Sigmoid colon (tissue), 7 donors: ENCODE measurements at places on chromosomes 2 and 18. TPM values are rescaled to one million over a fixed set of nuclear protein-coding genes. Genes with fewer than 3 reads are reported as not detected.

Gene SLC30A3
- total RNA-seq: 0.28 TPM

Gene GALR1
- total RNA-seq: 0.28 TPM

Gene GPR39
- total RNA-seq: 0.66 TPM

Gene G6PC2
- not detected for total RNA-seq

Gene CSRNP3
- 5.4 TPM for total RNA-seq

Gene NFE2L2
- 101 TPM for total RNA-seq

Gene CCNYL1
- total RNA-seq: 13.0 TPM

Gene DHRS9
- 1.3 TPM for total RNA-seq

Gene SLC5A7
- 1.9 TPM for total RNA-seq

DNA sequence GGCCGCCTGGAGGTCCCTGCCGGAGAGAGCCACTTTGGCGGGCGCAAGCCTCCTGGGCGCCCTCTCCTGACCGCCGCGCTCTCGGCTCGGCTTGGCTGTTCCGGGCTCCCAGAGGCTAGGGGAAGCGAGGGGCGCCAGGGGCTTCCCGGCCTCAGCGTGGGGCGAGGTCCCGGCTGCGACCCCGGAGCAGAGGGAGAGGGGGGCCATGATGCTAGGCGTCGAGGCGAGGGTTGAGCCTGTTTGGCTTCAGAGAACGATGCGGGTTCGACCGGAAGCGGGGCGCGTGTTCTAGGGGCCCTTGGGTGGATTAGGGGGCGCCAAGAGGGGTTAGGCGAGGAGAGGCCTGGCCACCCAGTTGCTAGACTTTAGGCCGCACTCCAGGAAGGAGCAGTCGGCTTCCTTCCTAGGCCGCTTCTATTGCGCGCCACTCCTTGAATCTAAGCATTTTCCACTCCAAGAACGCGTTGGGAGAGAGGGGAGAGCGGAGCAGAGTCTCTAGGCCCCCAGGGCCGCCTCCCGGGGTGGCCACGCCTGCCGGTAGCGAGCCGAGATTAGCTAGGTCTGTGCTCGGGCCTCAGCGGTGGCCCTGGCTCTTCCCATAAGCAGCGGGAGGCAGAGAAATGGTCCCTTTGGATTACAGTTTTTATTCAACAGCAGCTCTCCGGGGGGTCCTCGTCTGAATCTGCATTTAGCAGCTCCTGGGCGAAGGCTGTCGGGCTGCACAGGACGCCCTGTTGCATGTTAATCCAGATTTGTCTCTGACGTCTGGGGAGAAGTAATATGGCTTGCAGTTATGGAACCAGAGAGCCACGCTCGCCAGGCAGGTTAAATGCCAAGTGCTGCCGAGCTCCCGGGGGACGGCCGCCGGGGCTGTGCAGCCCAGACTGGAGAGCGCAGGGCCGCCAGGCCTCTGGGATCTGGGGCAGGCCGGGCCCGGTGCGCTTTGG is 11.3 kb downstream of the MEIS1 start:
- peak; percentile 84 for DNase-seq

- no peak for DNase-seq
Measured at GRCh38 chr2:177616731-177617130, 224.2 kb downstream of the AGPS start.

- DNase-seq: no peak
Measured at GRCh38 chr2:145702305-145702704, 1182.4 kb upstream of the ZEB2 start.

- peak; percentile 69 for DNase-seq
Measured at GRCh38 chr2:6780765-6781274, 84.9 kb downstream of the CMPK2 start.

- DNase-seq: no peak
Measured at GRCh38 chr2:225735844-225736243, 336.3 kb downstream of the NYAP2 start.

GRCh38 chr2:26564121-26564644 is 77.0 kb downstream of the CIB4 start:
- peak; percentile 36 for DNase-seq

DNA sequence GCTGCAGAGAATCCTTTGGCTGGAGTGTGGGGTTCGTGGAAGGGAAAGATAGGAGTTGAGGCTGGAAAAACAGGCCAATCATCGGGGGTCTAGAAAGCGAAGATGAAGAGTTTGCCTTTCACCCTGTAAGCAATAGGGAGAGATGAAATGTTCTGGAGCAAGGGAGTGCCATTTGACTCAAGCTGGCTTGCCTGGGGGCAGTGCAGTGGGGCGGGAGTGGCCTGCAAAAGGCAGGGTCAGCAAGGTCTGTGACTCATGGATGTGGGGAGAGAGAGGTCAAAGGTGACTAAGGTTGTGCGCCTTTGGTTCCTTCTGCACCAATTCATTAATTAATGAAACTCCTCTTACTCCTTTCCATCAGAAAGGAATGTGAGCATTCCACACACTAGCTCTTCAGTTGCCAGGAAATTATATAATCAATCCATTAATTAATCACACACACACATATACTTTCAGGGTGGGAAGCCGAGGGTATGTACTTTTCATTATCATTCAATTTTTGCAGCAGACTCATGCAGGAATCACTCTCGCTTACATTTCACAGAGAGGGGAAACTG is 227.6 kb downstream of the MYCN start:
- no peak for DNase-seq

DNA sequence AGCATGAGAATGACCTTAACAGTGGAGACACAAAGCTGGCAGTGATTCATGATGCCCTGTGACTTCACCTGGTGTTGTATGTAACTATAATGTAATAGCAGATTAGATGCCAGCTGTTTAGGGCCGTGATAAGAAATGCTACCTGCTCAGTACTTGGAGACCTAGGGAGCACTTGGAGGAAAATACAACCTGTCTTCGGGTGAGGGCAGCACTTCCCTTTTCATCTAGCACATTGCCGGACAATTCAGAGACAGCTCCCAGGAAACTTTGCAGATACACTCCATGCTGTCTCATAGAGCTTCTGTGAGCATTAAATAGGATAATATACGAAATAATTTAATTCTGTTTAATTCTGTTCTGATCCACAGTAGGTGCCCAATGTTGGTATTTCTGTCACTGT is 668.5 kb downstream of the TSN start:
- DNase-seq: no peak

GRCh38 chr2:128234613-128235012 is 84.1 kb downstream of the HS6ST1 start:
- DNase-seq: no peak

- no peak for DNase-seq
Measured at GRCh38 chr18:39780774-39781173, 2174.3 kb upstream of the PIK3C3 start.

DNA sequence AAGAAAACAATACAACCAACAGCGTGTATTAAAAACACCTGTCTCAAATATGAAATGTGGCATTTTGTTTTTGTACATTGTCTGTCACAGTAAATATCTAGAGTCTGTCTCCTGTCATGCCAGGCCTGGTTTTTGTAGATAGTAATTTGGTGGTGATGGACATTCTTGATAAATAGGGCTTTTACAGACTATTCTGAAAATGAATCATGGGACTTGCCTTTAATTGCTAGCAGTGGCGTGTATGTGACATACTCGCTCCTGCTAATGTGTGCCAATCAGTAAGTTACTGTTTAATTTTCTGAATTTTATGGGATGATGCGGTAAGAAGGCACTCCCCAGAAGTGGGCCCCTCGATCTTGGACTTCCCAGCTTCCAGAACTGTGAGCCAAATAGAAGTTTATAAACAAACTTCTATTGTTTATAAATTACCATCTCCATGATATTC is 83.7 kb downstream of the TANC1 start:
- no peak for DNase-seq

DNA sequence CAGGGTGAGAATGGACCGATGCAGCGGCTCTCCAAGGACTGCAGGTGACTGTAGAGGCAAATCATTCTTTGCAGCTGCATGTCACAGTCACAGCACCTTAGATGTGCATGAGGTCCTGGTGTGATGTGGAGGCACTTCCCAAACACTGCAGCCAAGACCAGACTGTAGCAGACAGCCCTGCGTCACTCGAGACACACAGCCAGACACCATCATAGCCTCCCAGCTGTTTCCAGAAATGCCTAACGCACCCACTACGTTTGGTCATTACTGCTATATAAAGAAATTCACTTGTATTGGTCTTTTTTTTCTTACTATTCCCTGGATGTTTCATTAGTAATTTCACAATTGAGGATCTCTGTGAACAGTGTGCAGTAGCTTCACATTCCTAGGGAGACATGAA is 60.9 kb downstream of the SH3YL1 start:
- no peak for DNase-seq

DNA sequence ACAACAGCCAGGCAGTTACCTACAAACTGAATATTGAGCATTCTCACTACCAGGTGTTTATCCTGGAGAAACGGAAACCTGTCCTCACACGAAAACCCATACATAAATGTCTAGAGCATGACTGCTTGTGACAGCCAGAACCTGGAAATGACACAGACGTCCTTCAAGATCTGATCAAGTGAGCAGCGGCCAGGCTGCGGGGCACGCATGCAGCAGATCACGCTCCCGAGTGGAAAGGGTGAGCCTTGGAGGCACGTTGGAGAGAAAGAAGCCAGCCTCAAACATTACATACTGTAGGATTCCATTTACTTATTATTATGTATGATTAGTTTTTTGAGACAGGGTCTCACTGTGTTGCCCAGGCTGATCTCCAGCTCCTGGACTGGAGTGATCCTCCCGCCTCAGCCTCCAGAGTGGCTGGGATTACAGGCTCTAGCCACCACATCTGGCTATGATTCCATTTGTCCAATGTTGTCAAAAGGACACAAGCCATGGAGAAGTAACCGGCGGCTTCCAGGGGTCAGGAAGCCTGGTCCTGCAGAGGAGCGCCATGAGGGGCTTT is 22.9 kb upstream of the STK25 start:
- no peak for DNase-seq

GRCh38 chr18:3910512-3910911 is 460.5 kb downstream of the TGIF1 start:
- no peak for DNase-seq

GRCh38 chr18:48785736-48786454 is 164.9 kb downstream of the SMAD7 start:
- DNase-seq: peak; percentile 40

DNA sequence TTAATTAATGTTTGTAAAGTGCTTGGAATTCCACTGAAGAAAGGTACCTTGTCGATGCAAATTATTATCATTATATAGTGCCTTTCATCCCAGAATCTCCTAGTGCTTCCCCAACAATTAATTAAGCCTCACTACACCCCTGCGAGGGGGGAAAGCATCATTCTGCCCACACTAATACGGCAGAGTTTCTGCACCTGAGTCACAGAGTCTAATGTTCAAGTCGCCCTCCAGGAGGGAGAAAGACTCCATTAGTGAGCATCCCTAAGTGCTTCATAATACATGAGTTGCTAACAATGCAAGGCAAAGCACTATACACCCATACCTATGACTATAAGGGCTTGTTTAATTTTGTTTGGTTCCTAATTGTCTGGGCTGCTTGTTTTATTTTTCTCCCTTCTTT is 25.4 kb upstream of the NRP2 start:
- DNase-seq: no peak

DNA sequence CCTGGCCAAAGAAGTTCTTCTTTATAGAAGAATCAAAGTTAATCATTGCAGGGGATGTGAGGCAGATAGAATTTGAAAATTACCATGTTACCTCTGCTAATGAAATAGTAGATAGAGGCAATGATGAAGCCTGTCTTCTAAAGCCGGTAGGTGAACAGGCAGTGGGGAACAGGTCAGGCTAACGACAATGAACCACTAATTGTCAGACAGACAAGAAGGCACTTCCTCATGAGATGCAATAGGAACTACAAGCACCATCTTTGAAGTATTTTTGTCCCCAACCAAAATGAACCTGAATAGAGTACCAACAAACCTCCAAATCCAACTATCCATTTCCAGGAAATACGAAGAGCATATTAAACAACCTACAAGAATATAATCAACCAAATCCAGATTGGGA is 41.6 kb upstream of the RAB31 start:
- no peak for DNase-seq

DNA sequence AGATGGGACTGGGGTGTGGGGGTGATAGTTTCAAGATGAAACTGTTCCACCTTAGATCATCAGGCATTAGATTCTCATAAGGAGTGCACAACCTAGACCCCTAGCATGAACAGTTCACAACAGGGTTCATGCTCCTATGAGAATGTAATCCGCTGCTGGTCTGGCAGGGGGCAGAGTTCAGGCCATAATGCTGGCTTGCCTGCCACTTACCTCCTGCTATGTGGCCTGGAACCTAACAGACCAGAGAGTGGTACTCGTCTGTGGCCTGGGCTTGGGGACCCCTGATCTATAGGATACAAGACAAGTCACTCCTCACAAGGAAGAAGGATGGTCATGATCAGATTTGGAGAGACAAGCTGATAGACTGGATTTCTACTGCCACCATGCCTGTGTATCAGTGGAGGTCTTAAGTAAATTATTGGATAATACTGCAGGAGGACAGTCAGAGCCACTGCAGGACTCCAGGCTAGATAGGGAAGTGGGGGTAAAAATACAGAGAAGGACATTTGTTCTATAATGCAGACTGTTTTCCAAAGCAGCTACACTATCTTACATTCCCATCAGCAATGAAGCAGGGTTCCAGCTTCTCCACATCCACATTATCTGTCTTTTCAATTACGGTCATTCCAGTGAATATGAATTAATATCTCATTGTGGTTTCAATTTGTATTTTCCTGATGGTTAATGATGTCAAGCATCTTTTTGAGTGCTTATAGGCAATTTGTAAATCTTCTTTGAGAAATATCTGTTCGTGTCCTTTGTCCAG is 28.8 kb upstream of the APOB start:
- no peak for DNase-seq

DNA sequence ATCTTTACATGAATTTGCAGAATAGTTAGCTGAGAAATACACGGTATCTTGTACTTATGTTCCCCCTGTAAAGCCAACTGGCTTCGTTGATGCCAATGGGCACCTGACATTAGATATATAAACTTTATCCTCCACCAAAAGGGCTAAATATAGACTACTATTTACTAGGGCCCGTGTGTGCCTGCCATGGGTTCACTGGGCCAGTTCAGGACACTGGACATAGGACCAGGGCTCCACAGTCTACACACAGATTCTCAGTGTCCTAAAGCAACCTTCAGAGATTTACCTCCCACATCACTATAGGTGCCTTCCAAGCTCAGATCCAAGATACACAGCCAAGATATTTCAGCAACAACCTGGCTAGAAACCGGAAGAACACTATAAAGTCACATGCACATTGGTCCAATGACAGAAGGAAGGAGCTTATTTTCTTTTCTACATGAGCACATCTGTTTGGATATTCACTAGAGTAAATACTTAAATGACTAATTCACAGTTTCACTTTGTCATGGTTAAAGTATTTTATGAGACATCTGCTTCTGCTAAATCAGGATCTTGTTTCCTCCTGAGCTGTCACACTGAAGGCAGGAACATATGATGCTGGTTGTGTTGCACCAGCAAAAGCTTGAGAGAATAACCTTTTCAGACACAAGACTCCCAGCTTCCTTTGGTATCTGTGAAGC is 95.1 kb downstream of the MYO5B start:
- DNase-seq: no peak

- DNase-seq: no peak
Measured at GRCh38 chr2:226303707-226304106, 495.9 kb downstream of the IRS1 start.

DNA sequence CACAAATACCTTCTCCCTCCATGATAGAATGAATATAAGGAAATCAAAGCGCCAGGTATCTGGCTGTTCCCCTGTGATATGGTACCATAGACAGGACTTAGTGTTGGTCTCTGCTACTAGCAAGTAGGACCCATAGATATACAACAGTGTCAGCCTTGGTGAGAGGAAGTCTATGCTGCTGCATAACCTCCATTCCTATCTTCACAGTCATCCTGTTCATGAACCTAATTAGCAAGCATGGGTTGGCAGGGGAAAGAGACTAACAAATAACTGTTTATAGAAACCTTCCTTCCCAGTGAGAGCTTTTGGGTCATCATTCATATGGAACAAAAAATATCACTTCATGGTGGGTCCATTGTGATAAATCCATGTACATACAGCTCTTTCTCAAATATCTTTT is 188.9 kb upstream of the FAM98A start:
- DNase-seq: no peak
